Stimulated activated CD4-positive, alpha-beta T cell treated with anti-CD3 and anti-CD28 coated beads, Interleukin-12 subunit alpha, Interleukin-12 subunit beta, amount 100 ng/mL, for 24 hours (primary cell): ENCODE measurements at places on chromosomes 2 and 18.

DNA sequence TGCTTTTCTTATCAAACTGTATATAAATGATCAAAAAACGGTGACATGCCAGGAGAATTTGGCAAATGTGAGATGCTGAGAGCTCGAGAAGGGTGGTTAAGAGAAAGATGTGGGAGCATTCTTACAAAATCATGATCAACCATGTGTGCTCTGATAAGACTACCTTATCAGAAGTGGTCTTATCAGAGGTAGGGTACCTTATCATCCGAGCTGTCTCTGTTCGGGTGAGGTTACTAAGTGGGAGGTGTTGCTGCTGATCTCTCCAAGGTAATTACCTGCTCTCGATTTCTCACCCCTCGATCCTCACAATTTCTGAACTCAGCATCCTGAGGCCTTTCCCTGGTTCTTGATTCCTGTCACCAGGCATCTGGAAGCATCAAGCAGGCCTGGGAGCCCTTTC is 813.0 kb upstream of the ID2 start:
- no peak for DNase-seq

DNA sequence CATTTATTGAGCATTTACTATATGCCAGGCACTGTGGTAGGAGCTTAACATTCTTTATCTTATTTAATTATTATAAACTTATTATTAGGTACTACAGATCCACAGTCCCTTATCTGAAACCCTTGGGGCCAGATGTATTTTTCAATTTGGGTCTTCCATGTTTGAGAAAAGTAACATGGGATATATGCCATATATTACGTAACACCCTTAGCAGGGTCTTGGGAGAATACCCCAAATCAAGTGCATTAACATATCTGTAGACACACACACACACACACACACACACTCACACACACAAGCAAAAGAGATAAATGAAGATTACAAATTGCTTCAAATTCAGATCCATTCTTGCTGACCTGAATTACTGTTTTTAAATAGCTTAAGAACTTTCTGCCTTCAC is 13.7 kb downstream of the NTSR2 start:
- DNase-seq: no peak

GRCh38 chr18:59877361-59877760 is 22.4 kb upstream of the PMAIP1 start:
- DNase-seq: no peak

DNA sequence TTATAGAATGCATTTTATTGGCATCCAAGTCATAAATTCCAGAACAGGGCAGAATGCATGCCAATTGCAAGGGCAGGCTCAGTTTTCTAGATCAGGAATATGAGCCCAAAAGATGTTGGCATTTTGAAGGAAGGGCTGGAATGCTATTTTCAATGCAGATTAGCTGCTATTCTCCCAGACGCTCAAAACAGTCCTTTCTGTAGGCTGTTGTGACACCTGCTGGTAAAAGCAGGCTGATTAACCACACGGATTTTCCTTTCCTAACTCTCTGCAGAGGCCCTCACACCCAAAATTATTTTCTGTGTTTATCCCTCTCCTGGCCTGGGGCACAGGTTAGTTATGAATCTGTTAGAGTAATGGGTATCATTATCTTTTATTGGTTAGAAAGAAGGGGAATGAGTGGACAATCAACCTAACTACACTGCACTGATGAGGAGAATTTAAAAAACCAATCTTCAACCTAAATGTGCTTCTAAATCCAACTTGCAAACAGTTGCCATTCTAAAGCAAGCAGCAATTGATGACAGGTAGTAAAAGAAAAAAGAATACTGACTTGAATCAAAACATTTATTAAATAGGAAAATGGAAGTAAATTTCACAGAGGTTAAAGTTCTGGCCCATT is 94.0 kb downstream of the PLA2R1 start:
- DNase-seq: no peak

DNA sequence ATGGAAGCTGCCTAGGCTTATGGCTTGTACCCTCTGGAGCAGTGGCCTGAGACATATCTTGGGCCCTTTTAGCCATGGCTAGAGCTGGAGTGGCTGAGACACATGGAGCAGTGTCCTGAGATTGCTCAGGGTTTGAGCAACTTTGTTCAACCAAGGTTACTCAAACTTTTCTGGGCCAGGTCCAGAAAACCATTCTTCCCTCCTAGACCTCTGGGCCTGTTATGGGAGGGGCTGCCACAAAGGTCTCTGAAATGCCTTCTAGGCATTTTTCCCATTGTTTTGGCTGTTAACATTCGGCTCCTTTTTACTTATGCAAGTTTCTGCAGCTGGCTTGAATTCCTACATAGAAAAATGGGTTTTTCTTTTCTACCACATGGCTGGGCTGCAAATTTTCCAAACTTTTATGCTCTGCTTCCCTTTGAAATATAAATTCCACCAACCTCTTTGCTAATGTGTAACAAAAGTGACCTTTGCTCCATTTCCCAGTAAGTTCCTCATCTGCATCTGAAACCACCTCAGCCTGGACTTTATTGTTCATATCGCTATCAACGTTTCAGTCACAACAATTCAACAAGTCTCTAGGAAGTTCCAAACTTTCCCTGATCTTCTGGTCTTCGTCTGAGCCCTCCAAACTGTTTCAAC is 84.9 kb upstream of the MAP4K3 start:
- DNase-seq: no peak

- DNase-seq: no peak
Observed at GRCh38 chr2:136376211-136376610, 258.3 kb upstream of the CXCR4 start.

DNA sequence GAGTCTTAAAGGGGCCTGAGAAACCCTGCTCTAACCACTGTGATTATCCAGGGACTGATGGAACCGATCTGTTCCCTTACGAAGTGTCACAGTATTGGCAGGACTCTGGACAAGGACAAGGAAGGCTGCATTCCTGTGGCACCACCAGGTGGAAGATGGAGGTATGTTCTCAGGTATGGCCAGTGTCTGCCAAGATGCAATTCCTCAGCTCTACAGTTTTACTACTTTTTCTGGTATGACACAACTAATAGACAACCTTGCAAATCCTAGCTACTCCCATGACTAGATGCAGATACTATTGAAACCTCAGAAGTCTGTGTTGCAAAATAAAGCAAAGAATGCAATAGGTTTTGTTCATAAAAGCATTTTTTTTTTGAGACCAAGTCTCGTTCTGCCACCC is 14.6 kb downstream of the RAB31 start:
- DNase-seq: no peak

DNA sequence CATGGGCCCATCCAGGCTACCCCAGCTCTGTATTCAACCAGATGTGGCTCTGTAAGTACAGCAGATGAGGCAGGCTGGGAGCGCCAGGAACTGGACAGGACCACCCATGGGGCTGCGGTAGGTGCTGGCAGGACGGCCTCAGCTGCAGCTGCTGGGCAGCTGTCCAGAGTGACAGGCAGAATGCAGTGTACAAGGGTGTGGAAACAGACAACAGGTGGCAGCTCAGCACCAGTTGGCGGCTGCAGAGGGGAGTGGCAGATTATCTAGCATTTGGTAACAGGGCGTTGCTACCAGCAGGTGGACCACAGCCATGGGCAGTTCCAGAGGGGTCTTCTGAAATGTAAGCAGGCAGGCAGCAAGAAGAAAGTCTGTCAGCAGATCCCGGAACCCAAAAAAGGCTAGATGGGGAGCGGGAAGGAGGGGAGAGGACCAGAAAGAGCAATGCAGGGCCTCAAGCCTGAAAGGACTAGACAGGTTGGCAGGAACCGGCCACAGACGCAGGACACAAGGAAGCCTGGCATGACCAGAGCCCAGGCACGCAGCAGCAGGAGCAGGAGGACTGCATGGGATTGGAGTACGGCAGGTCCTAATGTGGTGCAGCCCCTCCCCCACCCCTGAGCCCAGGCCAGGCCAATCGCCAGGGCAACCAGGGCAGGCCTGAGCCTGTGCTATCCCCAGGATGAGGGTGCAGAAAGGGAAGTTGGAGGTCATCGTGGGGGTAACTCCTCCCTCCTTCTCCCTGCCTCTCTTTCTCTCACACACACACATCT is 24.7 kb downstream of the PKDCC start:
- no peak for DNase-seq

DNA sequence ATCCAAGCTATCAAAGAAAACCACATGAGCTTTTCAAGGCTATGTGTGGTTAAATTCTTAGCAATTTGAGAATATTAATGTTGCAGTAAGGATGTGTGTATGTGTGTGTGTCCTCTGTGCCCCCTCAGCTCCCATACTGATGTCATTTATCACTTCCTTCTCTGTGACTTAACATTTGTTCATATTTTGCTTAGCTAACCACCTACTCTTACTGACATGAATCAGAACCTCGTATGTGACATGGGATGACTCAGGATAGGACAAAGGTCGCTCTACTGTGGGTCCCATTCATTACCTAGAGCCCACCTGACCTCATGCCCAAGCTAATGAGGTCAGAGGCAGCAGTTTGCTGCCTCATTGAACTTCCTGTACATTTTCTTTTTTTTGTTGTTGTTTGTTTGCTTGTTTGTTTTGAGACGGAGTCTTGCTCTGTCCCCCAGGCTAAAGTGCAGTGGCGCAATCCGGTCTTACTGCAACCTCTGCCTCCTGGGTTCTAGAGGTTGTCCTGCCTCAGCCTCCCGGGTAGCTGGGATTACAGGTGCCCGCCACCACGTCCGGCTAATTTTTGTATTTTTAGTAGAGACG is 36.3 kb downstream of the MOGAT1 start:
- no peak for DNase-seq

- DNase-seq: peak; percentile 70
Observed at GRCh38 chr18:23515911-23516546, 12.7 kb downstream of the RMC1 start.

GRCh38 chr2:127771756-127772155 is 39.2 kb downstream of the WDR33 start:
- DNase-seq: no peak

GRCh38 chr2:239724851-239725550 is 300.1 kb downstream of the NDUFA10 start:
- DNase-seq: no peak

DNA sequence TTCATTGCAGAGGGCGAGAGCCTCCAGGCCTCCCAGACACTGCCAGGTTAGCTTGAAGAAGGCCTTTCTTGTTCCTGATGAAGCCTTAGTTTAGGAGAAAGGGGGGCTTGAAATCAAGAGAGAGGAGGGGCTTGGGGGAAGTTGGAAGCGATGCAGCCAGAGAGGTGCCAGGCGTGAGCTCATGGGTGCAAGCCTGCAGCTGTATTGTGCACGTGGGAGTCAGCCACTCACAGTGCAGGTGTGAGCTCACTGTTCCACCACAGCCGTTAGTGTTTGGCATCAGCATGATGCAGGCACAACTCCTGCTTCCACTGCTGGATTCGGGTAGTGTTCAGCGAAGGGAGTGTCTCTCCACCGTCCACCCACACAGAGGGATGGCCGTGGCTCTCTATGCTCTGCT is 68.4 kb upstream of the ALPP start:
- no peak for DNase-seq

- DNase-seq: no peak
Observed at GRCh38 chr2:48719480-48720177, 35.9 kb downstream of the LHCGR start.

DNA sequence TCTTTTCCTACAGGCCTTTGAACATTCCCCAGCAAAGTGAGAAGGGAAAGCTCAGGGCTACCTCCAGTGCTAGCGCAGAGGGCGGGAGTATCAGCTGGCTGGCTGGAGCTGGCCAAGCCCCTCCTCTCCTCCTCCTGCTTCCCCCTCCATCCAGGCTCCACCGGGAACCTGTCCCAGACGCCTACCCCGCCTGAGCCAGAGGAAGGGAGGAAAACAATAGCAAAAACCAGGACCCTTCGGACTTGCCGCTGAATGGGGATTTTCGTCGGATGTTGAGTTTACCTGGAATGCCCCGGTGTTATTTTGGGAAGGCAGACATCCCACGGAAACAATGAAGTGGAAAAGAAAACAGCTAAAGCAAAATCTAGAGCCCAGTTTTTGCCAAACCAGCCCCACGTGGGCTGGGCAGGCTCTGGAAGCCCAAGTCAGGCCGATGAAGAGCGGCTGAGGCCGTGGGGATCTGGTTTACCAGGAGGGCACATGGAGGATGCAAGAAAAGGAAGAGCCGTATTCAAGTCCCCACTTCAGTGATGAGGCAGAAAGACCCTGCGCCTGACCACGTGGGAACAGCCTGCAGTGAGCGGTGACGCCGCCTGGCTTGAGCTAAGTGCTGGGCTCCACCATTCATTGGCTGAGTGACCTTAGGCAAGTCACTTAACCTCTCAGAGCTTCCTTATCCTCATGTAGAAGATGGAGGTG is 100.4 kb upstream of the LCLAT1 start:
- DNase-seq: no peak
